IMR-90 (cell line): ENCODE measurements at places on chromosomes 12 and 14.

- peak; percentile 75 for DNase-seq
These were observed 404.4 kb downstream of the SLC6A15 start for GRCh38 chr12:84507956-84508850.

GRCh38 chr14:70972107-70972976, 65.1 kb downstream of the PCNX1 start:
- peak; percentile 88 for DNase-seq

DNA sequence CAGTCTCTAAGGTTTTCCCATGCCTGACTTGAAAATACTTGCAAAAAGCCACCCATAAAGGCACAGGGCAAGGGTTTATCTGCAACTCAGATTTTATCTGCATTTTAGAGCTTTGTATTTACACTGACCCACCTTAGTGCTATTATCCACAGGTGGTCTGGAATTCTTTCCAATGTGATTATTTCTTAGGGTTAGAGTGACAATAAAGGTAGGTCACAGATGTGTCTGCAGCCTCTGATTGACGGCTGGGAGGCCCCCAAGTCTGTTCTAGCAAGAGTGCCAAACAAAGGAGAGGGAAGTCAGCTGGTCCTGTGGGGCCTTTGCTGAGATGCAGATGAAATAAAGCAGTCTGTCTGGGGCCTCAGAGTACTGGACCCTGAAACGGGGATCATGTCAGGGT, 64.0 kb downstream of the FRMD6 start:
- no peak for DNase-seq

DNA sequence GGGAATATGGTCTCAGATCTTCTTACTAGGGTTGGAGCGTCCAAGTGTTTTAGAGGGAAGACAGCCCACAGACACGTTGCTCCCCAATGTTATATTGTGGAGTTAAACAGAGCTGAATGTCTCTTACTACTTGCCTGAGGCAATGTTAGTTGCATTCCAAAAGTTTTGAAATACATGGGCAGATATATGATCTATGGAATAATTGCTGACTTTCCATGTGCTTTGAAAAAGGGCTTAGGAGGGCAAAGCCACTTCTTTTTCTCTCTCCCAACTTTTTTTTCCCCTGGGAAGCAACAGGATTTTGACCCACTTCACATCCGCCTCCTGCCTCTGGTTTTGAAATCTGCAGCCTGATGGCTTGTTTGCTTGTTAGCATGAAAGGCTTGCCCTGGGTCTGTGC, 33.7 kb upstream of the PAX9 start:
- DNase-seq, result no peak

- DNase-seq, result no peak
These were observed 21.9 kb upstream of the HIP1R start for GRCh38 chr12:122813310-122813713.

DNA sequence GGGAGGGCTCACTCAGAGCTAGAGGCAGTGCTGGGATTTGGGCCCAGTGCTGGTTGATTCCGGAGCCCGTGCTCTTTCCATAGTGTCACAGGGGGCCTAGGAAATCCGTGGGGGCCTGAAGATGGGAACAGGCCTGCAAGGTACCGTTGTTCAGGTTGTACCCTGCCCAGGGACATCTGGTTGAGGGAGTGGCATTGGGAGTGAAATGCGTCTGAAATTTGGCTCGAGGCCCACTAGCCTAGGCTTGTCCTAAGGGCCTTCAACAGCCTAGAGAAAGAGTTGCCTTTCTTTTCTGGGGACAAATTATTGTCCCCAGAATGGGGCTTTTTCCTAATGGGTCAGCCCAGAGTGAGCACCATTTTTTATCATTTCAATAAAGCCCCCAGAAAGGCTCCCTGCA, 26.4 kb upstream of the FAM222A start:
- no peak for DNase-seq

DNA sequence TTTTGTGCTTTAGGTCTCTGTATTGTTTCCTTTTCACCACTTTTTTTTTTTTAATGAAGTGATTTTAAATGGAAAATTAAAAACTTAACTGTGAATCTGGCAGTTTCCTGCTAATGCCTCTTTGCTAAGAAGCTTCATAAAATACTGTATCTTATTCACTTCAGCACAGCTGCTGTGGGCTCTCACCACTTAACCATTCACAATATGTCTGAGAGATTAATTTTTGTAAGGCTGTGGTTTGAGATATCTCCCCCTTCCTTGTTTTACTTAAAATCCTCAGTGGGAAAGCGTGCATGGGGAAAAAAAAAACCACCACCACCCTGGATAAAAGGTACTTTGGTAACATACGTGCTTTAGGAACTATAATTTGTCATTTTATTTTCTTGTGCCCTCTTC, 115.9 kb downstream of the ETV6 start:
- peak; percentile 52 for DNase-seq

DNA sequence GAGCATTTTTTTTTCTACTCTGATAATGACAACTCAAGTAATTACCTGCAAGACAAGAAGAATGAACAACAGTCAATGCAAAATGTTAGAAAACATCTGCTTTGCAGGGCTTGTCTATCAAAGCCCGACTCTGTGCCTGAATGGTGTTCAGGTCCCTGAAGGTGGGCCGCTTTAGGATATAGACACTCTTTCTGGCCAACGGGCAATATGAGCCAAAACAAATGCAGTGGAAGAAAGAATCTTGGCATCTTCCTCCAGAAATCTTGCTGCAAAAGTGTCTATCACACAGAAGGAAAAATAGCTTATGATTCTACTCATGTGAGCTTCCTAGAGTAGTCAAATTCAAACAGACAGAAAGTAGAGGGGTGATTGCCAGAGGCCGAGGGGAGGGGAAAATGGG, 32.7 kb downstream of the FOS start:
- no peak for DNase-seq
